ENCODE measurements at places on chromosomes 12 and 14. TPM values are rescaled to one million over a fixed set of nuclear protein-coding genes. Genes with fewer than 3 reads are reported as not detected.

The FOXN4 gene
- total RNA-seq: 0.03 TPM

The MUCL1 gene
- not detected for total RNA-seq

The CLEC4A gene
- total RNA-seq: not detected

The CCNB1IP1 gene
- 46.5 TPM for total RNA-seq

The TAS2R50 gene
- total RNA-seq: not detected

The CLSTN3 gene
- total RNA-seq: 15.8 TPM

The PTPRO gene
- total RNA-seq: not detected

The SYNDIG1L gene
- not detected for total RNA-seq

The TPPP2 gene
- total RNA-seq: not detected

The RNASE1 gene
- total RNA-seq: 0.12 TPM

The LMNTD1 gene
- not detected for total RNA-seq

The NRDE2 gene
- 9.1 TPM for total RNA-seq

The SERPINA12 gene
- not detected for total RNA-seq

The DHRS4 gene
- total RNA-seq: 48.2 TPM

The CLEC12A gene
- not detected for total RNA-seq

The SMCO2 gene
- total RNA-seq: not detected

The OTX2 gene
- not detected for total RNA-seq

Measured in A549 treated with Hydrocortisone at 1 μM for 4 hours (cell line).